Activated naive CD8-positive, alpha-beta T cell treated with anti-CD3 and anti-CD28 coated beads, Interleukin-2, amount 10 ng/mL, durations not matched to agents 7 days and 5 days (primary cell): ENCODE measurements at places on chromosomes 5 and 9. TPM values are rescaled to one million over a fixed set of nuclear protein-coding genes. Genes with fewer than 3 reads are reported as not detected.
A peak's percentile ranks its signal among the peaks of the same experiment; 100 is the strongest.

Gene FOXD4L6
- total RNA-seq, result not detected

Gene ACOT12
- total RNA-seq, result not detected

Gene C5orf47
- not detected for total RNA-seq

Gene LECT2
- total RNA-seq, result not detected

- DNase-seq, result no peak
Observed at GRCh38 chr9:2248768-2249265, 233.7 kb downstream of the SMARCA2 start.

DNA sequence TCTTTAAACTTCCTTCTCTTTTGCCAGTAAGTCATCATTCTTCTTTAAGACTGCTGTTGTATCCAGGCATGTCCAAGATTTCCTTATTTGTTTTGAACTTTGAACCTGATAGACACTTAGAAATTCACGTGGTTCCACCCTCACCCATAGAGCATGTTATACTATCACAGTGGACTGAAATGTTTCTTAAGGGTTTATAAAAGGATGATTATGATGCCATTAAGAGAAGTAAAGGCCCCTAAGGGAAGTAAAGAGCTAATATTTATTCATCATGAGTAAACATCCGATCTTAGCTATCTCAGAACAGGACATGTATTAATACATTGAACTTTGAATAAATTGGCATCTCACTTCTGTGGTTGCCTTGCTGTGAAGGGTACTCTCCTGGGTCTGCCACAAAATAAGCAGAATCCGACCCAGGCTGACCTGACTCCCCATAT lies 49.8 kb downstream of the PRKACG start:
- no peak for DNase-seq

DNA sequence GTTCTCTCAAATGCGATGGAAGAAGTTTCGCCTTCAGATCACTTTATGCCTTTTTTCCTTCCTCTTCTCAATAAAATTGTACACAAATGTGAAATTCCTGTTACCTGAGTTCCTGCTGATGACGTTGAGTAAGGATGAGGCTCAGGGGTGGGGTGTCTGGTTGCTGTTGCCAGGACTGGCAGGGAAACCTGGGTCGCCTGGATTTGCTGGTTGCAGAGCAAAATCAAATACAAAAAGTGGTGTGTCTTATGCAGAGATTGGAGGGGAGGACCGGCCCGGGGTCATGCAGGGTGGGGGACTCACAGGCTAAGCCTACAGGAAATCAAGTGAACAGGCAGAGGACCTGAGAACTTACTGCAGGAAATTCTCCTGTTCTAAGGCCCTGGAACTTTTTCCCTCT lies 39.2 kb downstream of the ANXA2R start:
- DNase-seq, result no peak

DNA sequence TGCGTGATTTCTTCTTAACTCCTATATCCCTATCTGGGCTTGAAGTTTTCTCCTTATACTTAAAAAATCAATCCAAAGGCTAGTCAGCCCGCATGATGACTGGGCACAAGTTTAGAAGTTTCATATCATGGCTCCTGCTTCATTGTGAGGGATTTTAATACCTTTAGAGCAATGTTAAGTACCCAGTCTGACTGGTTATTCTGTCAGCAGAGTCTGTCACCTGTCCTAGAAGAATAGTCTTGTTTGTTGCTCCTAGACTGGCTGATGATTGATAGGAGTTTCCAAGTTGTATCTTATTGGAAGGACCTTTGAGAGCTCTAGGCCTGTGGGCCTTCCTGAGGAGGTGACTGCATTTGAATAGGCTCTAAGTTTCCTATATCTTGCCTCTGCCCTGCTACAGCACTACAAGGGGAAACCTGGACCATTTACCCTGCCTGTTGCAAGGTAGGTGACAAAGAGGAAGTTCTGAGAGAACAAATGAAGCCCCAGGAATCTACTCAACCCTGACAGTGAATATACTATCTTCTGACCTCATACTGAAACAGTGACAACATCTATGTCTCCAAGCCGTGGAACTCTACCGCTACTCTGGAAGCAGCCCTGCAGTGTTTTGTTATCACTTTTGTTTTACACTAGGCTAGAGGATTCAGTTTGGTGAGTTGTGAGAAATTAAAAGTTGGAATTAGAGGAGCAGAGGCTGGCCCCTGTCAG lies 66.5 kb downstream of the F2RL2 start:
- DNase-seq, result no peak

DNA sequence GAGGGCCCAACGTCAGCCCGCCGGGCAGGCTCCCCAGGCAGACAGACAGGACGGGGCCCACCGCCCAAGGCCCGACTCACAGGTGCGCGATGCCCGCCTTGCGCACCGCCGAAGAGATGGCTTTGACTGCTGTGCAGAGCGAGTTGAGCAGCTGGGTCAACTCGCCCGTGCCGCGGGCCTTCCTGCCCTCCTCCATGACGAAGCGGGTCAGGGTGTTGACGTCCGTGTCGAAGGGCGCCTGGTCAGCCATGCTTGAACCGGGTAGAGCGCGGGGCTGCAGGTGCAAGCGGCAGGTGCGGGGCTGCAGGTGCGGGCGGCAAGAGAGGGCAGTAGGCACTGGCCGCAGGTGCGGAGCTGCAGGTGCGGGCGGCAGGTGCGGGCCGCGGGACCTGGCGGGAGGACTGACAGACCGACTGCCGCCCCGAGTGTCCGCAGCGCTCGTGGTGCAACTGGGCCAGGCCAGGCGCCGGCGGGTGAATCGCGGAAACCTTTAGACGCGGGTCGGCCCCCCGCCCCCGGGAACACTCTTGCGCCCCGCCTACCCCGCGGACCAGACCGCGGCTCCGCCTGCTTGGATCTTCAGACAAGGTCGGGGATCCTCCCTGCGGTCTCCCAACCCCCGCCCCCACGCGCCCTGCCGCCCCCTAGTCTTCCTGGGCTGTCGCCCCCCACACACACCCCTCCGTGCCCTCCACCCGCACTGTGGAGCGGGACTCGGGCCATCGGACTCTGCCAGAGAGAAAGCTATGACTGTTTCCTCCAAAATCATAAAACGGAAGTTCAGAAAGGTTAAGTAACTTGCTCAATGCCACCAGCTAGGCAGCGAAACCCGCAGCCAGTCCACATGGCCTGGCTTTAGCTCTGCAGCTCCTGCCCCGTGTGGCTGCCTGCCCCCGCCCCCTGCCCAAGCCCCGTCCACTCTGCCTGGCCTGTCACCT lies at the start of gene FBP1:
FBP1 (minus strand) TSS at position 458 of the 938 bp plus-strand sequence; CDS start at position 250, 208 bp downstream.
- DNase-seq, result peak; percentile 63

- DNase-seq, result no peak
Observed at GRCh38 chr9:18906656-18907395, 126.2 kb downstream of the SAXO1 start.

DNA sequence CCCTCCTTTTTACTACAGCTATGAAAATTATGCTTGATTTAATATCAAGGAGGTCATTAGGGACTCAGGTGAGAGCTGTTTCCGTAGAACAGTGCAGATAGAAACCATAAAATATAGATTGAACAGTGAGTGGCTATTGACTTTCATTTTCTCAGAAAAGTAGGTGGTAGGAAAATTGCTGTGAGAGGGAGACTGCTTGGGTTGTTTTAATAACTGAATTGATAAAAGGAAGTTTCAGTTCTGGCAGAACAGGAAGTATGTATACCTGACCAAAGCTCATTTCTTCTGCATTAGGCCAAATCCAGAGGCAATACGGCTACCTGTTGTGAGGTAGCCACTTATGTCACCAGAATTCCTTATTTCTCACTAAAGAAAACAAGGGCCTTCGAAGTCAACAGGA lies 761.7 kb upstream of the ARRDC3 start:
- DNase-seq, result no peak

GRCh38 chr5:77970891-77971290 lies 194.8 kb upstream of the TBCA start:
- DNase-seq, result no peak

GRCh38 chr9:93593144-93593658 lies 16.8 kb downstream of the PHF2 start:
- no peak for DNase-seq

DNA sequence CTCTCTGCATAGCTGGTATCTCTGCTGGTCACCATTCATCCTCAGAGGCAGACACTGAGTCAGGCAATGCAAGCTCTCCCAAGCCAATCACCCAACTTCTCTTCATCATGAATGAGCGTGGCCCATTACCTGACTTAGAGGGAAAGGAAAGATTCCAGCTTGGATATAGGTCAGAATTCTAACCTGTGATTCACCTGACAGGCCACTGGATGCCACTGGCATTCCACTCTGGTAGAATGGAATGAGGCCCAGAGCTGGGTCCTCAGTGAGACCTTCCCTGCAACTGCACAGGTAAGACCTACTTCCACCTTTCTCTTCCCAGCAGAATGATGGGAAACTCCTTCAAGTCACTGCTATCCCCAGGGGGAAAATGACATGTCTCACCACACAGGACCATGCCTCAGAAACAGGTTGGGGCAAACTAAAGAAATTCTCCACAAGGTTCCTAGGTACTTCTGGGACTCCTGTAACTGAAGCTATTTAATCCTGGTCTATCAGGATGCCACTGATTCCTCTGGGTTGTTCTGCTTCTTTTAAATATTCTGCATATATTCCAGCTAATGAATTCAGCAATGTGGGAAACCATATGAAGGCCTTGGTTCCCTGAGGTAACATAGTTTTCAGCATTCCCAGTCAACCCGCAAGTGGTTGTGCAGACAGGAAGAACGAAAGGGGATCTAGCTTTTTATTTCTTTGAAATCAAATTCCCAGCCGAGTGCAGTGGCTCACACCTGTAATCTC lies 62.0 kb downstream of the SUSD1 start:
- DNase-seq, result no peak

DNA sequence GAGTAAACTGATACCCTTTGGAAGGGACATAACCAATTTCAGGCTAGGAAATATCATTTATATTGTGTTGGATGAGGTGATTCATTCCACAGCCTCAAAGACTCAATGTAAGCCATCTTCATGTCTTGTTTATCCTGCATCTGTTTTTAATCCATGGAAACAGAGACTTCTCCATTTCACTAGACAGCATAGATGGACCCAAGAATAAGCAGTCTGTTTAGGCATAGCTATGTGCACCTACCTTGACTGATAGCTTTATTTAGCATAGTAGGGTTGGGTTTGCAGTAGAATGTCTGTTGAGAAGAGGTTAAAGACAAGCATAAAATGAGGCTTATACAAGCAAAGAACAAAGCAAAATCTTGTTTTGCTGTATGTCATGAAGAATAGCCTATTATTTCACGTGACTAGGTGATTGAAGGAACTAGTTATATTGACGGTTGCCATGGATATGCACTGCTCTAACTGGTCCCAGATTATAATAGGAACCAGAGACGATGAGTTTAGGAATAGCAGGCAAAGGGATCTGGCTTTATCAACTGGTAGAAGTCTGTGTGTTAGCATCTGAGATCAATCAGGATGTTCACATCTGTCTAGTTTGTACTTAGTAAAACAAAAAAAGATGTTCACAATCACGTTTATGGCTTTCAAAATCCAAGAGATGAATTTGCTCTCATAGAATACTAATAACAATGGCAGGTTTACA lies 154.8 kb upstream of the KLF9 start:
- DNase-seq, result no peak

DNA sequence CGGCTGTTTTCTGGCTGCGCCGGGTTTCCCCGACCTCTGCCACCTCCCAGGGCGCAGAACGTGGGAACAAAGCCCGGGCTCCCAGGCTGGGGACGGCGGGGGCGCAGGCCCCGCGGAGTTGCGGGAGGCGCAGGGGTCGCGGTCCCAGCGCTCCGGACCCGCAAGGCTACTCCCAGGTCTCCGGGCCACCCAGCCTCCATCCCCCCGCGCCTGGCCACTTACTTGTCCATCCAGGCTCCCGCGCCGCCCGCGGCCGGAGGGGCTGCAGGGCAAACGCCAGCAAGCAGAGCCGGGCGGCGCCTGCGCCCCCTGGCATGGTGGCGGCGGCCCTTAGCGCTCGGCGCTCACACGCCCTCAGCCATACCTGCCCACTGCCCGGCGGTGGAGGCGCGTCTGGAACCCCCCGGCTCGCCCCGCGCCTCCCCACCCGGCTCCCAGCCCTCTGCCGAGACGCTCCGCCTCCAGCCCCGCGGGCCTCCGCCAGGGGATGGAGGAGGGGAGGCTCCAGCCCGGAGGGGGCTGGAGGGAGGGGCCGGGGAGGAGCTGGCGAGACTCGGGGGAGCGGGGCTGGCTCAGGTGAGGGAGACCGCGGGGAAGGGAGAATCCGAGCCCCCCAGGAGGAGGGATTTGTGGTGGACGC lies at the start of gene ADAM19:
ADAM19 (minus strand) TSS at position 395 of the 640 bp plus-strand sequence; CDS start at position 316, 79 bp downstream.
- peak; percentile 72 for DNase-seq

GRCh38 chr5:136729901-136730355 lies 364.6 kb upstream of the TRPC7 start:
- DNase-seq, result no peak

- DNase-seq, result no peak
Observed at GRCh38 chr5:157116483-157116954, 7.7 kb upstream of the HAVCR2 start.

DNA sequence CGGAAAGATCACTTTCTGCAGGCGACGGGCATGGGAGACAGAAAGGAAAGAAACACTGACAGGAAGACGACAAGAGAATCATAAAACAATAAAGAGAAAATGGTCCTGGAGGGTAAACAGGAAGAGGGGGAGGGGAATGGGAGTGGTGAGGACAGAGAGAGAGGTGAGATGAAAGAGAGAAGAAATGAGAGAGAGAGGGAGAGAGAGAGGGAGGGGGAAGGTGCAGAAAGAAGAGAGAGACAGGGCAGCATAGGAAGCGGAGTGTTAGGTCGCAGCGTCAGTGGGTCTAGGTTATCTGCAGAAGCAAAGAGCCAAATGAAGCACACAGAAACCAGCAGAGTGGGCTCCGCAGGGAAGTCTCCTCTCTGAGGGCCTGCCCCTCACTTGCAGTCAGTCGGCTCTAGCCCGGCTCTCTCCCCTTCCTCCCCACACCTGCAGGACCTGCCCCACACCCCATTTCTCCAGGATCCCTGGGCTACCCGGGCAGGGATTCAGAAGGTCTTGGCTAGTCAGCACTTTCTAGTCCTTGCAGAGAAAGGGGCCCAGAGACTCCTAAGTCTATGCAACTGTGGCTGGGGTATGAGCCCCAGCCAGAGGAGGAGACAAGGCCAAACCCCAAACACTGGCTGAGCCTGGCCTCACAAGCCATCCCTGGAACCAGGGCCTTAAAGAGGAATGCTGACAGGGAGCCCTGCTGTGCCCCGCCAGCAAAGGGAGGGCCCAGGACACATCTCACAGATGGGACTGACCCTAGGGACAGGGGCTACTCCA lies 29.7 kb upstream of the MEIKIN start:
- DNase-seq, result peak; percentile 49
